ENCODE measurements at places on chromosomes 5 and 9.

DNA sequence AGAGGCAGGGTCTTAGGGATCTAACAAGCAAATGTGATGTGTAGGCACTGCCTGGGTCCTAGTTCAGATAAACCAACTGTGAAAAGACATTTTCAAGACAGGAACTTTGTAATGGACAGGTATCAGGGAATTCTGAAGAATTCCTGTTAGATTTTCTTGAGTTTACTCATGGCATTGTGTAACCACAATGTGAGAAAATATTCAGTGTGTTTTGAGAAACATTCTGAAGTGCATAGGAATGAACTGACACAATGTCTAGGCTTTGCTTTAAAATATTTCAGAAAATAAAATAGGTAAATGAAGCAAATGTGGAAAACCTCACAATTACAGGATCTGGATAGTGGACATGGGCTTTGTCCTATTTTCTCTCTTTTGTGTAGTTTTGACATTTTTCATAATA is 15.2 kb upstream of the AFAP1L1 start:
- no peak for DNase-seq

DNA sequence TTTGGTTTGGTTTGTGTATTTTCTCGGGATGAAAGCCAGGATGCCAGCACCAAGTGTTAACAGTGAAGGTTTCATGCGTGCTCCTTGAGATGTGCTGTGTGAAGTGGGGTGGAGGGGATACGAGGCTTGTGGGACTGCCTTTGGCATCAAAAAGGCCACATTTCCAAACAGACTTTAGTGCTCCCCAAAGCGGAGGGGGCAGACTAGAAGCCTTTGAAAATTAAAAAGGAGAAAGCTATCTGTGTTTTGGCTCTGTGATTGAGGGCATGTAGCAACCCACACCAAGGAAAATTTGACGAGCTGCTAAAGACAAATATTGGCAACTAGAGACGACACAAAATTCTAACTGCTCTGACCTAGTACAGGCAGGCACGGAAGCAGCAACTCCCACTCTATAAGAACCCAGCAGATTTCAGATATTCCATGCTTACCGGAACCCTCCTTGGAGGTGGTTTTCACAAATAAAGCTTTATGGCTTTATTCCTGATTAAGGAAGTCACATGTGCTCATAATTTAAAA is 154.5 kb downstream of the ARSB start:
- DNase-seq, result no peak

DNA sequence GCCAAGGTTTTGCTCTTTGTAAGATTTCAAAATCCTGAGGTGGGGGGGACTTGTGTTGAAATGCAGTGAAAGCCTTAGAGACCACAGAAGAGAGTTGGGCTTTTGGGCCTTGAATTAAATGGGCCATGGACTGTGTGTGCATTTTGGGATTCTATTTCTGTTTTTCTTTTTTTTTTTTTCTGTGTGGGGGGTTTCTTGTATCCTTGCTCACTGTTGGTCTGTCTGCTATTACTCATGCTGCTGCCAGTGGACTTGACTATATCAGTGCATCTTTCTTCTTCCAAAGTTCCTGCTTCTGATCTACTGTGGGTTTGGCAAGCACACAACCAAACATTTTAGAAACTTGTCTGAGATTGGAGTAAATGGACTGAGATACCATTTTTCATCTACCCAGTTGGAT is 344.9 kb downstream of the ARL15 start:
- no peak for DNase-seq

DNA sequence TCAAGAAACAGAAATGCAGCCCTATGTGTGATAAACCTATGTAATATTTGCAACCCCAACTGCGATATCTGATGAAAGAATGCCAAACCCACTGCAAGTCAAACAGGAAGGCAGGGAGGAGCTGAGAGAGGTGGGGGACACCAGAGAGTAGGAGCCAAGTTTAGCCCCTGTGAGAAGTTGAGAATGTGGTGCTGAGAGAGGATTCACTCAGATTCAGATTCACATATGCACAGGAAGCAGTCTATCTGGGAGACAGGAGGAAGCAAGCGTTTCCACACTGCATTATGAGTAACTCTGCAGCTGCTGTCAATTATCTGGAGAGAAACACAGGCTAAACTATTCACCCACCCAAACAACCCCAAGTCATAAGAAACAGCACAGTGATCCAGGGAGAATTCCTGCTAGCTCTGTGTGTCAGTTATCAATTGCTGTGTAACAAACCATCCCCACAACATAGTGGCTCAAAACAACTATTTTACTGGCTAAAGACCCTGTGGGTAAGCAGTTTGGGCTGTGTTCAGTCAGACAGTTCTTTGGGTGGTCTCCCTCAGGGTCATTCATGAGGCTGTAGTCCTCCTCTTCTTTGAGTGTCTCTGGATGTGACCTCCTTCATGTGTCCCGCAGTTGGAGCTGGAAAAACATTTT is 161.9 kb upstream of the RAI14 start:
- DNase-seq, result peak; percentile 27

GRCh38 chr9:20606652-20607051 is 15.6 kb downstream of the MLLT3 start:
- no peak for DNase-seq

GRCh38 chr5:139841549-139841948 is 45.9 kb downstream of the PSD2 start:
- no peak for DNase-seq

GRCh38 chr5:95384485-95385213 is 6.5 kb upstream of the FAM81B start:
- DNase-seq, result no peak

GRCh38 chr9:95907794-95908193 is 32.3 kb downstream of the ERCC6L2 start:
- DNase-seq, result no peak

DNA sequence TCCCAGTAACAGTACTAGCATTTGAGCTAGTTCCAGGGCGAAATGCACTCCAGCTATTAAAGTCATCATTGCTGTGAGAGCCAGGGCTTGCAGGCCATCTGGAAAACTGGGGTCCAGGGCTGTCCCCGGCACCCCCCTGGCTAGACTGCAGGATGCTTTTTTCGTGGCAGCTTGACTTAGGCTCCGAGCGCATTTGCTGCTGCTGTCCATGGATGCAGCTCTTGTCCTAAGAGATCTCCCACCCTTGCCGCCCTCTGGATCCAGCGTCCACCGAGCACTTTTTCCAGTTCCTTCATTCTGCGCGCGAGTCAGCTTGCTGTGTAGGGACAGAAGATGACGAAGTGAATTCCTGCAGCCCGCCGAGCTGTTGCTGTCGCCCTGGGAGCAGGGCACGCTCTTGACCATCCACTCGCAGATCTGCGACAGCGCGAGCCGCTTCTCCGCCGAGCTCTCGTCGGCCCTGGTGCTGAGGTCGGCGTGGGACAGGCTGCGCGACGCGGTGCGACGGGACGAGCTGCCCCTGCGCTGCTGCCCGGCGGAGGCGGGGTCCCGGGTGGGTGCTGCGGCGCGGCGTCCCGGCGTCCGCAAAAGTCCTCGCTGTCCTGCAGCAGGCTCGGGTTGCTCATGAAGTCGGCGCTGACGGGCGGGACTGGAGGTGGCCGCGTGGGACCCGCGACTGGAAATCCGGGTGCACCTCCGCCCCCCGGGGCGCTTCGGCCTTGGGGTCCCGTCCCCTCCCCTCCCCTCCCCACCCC is 30.7 kb downstream of the OR2V1 start:
- DNase-seq, result no peak

DNA sequence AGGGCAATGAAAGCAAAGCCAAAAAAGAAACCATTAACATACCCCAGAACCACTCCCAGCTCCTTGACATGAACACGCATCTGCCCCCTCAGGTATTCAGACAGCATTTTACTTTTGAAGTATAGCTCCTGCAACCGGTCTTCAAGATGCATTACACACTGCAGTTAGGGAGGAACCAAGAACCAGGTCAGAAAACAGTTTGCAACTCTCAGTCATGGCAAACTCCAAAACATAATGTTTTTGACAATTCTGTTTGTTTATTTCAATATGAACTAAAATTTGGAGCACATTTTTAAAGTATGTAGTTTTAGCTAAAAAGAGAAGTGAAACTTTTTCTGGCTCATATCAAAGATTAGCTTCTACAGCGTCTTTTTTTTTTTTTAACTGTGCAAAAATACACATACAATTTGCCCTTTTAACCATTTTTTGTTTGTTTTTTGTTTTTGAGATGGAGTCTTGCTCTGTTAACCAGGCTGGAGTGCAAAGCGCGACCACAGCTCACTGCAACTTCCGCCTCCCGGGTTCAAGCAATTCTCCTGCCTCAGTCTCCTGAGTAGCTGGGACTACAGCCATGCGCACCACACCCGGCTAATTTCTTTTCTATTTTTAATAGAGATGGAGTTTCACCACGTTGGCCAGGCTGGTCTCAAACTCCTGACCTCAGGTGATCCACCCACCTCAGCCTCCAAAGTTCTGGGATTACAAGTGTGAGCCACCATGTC is 12.2 kb upstream of the RAPGEF6 start:
- no peak for DNase-seq

- DNase-seq, result no peak
These were observed 103.6 kb downstream of the PBX3 start for GRCh38 chr9:125850763-125851162.

GRCh38 chr9:126126807-126127206 is 199.8 kb upstream of the MVB12B start:
- no peak for DNase-seq

DNA sequence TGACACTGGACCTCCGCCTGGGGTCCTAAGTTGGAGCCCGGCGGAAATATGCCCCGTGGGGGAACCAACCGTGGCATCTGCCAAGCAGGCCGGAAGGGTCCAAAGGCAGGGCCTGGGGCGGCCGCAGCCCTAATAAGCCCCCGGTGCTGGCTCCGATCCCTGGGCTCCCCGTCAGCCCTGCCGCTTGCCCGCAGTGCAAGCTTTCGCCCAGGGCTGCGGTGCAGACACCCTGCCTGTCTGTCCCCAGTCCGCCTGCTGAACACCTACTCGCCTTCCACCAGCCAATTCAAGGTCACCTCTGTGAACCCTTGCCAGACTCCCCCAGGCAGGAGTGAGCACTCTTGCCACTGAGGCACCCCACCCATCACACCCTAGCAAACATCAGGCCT is 502 bp upstream of the PTGR1 start:
- no peak for DNase-seq

GRCh38 chr5:36049949-36050348 is 16.7 kb downstream of the UGT3A2 start:
- DNase-seq, result no peak

DNA sequence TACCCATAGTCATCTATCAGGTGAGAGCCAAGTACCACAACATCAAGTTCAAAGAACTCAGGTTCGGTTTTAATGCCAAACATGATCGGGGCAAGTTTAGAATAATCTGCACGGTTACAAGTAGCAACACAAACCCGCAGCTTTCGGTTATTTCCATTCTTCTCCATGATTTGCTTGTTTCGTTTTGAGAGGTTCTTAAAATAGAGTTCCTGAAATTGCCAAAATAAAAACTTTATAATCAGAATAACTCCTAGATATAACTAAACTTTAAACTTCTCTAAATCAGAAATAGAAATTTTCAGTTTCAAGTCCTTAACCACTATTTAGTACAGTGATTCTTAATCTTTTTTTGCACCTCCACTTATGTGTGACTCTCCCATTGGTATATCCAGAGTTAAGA is 9.1 kb downstream of the GNE start:
- no peak for DNase-seq

- DNase-seq, result no peak
These were observed 29.3 kb upstream of the GNA14 start for GRCh38 chr9:77677397-77677796.

DNA sequence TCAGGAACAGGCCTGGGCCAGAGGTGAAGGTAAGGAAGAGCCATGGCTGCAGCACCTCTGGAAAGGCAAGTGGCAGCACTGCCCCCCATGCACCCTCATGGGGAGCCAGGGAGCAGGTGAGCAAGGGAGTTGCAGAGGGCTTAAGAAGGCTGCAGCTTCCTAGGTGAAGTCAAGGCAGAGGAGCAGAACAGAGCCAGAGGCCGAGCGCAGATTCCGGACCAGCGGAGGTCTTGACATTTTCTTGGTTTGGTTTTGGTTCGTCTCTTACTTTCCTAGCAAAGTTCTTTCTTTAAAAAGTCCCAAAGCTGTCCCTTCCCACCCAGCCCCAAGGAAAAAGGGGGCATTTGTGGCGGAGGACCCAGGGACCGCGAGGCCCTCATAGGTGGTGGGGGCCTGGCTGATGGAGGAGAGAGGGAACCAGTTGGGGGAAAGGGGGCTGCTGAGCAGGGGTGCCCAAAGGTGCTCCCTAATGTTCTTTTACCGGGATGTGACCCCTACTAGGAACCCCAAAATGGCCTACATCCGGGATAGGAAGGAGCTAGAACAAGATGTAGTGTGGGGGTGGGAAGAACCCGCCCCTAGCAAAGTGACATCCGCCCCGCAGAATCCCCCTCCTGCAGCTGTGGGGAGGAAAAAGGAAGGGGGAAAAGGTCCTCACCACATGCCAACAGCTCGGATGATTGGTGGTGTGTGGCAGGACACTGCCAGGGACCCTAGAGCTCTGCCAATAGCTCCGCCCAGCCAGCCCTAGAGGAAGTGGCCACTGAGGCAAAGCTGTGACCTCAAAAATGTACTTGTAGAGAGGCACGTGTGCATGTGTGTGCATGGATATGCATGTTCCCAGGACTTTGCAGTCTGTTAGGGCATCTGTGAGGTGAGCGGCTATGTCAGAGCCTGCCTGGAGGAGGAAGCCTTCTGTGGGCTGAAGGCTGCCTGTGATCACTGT is 914 bp upstream of the CD72 start:
- no peak for DNase-seq

- no peak for DNase-seq
These were observed 23.9 kb downstream of the AMBP start for GRCh38 chr9:114054191-114054690.

DNA sequence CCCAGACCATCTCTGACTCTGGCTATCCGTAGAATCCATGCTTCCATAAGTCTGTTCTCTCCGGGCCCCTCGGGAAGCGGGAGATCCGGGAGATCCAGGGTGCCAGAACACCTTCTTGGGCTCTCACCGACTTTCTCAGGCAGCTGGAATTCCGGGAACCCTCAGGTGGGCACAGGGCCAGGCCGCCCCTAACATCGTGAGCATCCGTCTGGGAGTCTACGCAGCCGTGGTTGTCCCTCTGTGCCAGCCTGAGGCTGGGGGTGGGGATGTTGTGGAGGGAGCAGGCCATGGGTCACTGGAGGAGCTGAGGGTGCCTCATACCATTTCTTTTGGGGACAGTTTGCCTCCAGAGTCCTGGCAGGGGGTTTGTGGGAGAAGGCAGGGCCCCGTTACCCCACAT is 92.3 kb upstream of the COL5A1 start:
- no peak for DNase-seq

DNA sequence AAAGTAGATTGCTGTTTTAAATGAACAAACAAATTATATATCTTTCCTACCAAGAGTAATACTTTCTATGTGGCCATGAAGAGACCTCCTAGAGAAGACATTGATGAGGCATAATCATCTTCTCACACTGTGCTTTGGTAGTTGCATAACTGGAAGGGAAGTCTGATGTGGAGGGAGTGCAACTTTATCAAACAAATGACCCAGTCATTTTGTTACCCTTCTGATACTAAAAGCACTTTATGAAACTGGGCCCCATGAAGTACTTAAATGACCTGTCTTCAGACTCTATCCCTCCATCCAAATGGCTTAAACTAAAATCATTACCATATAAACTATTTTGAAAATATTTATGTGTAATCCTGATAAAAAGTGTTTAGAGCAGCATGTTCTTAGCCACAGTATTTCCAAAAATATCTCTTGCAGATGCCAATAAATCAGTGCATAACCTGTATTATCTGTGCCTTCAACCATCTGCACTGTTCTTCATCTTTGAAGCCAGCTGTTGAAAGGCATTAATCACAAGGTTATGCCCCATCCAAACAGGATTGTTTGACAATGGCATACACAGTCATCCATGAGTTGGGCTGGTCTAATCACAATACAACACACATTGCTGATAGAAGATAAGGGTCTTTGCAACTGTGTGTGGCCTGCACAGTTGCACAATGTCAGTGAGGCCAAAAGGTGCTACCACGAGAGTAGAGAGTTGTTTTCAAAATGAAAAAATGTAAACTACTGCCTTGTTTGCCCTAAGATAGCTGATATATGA is 31.9 kb upstream of the MIER3 start:
- no peak for DNase-seq

Measured in NK-92 treated with Interleukin-12 subunit alpha and Interleukin-12 subunit beta, amount 100 ng/mL, for 24 hours (cell line).